Stimulated activated CD4-positive, alpha-beta T cell treated with anti-CD3 and anti-CD28 coated beads, Interleukin-15, amount 100 ng/mL, for 48 hours (primary cell): ENCODE measurements at places on chromosomes 6 and 20.

DNA sequence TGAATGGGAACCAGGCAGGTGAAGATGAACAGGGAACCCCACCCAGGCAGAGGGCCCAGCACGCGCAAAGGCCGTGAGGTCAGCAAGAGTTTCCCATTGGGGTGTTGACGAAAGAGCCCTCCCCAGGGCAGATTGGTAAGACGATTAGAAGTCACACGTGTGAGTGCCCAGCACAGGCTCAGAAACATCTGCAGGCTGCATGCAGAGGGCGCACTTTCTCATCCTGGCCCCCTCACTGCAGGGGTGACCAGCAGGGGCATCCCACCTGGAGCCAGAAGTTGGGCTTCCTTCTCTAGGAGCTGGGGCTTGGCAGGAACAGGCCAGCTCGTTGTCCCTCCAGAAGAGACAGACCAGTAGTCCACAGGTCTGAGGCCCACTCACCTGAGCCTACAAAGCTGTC is 38.4 kb downstream of the VSTM2L start:
- no peak for DNase-seq

- DNase-seq: no peak
Observed at GRCh38 chr6:164007881-164008280, 593.4 kb downstream of the QKI start.

DNA sequence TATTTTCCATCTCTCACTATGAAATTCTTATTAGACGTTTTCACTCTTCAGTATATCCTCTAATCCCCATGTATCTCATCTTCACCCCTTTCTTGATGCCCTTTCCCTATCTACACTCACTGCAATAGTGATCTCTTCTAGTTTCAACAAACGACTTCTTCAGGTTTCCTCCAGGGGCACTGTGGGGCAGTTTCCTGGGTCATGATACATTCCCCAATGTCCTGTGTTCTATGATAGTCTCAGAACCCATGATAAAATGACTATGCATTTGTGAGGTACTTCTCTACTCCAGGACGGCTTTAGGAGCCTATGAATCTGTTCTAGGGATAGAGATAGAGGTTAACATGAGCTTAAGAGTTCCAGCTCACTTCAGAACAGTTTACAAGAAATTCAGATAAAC is 183.3 kb downstream of the FOXC1 start:
- DNase-seq: no peak

DNA sequence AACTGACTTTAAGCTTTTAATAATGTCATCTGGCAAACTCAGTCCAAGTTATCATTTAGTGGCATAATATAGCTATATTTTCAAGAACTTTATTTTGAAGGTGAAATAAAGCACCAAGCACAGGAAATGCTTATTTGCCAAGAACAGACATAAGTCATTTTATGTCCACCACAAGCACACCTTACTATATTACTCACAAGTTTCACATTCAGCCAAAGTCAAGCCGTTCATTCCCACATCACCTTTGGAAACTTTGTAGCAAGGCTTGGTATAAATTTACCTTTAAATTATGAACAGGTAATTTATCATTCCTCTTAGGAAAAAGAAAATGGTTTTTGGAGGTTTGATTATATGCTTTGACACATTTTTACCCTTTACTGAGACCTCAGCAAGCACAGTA is 236.8 kb upstream of the FKBP1C start:
- no peak for DNase-seq

DNA sequence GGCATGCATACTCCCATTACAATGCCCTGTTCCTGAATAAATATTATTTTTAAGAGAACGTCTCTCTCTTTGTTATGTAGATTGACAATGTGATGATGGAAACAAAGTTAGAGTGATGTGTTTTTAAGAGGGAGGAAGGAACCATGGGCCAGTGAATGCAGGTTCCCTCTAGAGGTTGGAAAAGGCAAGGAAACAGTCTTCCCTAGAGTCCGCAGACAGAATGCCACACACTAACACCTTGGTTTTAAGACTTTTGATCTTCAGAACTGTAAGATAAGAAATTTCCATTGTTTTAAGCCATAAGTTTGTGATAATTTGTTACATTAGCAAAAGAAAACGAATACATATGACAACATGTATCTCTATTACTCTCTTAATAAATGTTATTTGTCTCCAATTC is 4.7 kb upstream of the CENPW start:
- no peak for DNase-seq

DNA sequence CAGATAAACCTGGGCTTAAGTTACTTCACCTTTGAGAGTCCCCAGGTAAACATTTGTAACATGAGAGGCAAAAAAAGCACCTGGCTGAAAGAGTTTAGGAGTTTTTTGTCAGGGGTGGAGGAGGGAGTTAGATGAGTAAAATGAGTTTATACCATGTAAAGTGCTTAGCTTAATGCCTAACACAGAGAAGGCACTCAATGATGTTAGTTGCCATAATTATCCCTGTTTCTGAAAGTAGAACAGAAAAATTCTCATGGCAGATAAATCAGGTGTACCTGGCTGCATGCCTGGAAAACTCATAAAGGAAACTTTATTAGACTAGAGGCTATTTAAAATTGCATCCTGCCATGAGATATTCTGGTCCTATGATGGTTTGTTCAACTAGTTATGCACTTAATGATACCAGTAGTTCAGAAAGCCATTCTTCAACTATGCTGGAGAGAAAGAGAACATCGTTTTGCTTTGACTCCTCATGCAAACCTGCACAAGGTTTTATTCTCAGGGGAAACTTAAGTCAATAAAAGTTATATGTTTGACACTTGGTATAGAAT is 40.4 kb downstream of the FBXO5 start:
- DNase-seq: no peak

DNA sequence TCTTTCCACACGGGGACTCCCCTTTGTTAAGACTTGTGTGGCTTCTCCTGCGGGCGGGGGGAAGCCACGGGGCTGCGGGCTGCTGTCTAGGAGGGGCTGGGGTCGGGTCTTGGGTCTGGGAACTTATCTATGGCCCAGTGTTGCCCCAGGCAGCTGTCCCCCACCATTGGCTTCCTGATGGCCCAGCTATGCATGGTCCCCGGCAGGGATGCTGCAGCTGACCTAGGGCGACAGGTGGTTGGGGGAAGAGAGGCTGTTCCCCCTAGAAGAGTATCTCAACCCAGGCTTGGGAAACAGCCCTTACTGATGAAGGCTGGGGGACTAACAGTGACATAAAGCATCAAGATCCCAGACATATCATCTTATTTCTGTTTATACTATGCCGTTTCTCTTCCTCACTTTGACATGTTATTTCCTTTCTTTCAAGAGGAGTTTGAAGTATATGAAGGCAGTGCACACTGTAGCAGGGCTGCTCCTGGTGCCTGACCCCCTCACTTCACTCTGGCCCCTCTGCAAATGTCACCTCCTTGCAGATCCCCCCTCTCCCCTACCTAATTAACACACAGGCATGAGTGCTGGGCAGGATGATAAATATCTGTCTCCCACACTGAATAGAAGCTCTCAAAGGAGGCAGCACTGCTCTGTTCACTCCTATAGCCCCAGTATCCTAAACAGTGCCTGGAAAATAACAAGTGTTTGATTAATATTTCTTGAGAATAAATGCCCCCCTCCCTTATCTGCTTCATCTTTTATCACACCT is 87.0 kb downstream of the HIVEP2 start:
- DNase-seq: no peak

DNA sequence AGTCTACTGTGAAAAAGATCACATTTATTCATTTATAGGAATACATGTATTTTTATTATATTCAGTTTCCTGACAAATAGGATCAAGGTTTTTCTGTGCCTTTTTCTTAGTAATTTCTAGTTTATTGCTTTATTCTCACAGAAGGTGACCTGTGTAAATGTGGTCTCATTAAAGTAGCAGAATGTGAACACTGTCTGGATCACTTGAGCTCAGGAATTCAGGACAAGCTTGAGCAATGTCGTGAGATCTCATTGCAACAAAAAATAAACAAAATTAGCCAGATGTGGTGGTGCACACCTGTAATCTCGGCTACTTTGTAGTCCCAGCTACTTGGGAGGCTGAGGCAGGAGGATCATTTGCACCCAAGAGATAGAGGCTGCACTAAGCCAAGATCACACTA is 516.7 kb downstream of the CDKAL1 start:
- no peak for DNase-seq

GRCh38 chr20:47773371-47773786 is 11.9 kb downstream of the SULF2 start:
- no peak for DNase-seq

DNA sequence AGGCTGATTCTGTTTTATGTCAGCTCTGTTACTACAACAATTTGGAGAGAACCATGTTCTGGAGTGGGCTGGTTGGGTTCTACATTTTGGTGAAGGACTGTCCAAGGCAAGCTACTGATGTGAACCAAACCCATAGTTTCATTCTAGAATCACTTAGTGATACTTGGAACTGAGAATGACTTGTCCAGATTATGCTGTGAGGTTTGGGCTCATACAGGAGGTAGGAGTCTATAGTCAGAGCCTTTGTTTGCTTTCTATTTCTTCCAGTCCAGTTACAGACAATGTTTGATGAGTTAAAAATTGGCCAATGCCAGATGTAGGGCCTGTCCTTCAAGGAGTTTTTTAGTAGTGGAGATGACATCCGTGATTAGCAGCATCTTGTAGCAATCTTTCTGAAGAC is 97.9 kb downstream of the LRRC1 start:
- DNase-seq: no peak

- DNase-seq: no peak
Observed at GRCh38 chr6:152351742-152352141, 285.4 kb downstream of the SYNE1 start.

GRCh38 chr6:12968290-12968689 is 251.7 kb downstream of the PHACTR1 start:
- DNase-seq: no peak

- no peak for DNase-seq
Observed at GRCh38 chr6:47478233-47479139, 897 bp downstream of the CD2AP start.

GRCh38 chr6:45209762-45210161 is 118.4 kb upstream of the RUNX2 start:
- no peak for DNase-seq
